ENCODE measurements at places on chromosomes 7 and 10. TPM values are rescaled to one million over a fixed set of nuclear protein-coding genes. Genes with fewer than 3 reads are reported as not detected.

- no peak overlapping the region for H3K4me3 ChIP-seq
- no peaks in the 10 kb centered on the region for H3K36me3 ChIP-seq
- no peak for DNase-seq
- H3K27me3 ChIP-seq = no peaks in the 10 kb centered on the region
Measured at GRCh38 chr7:12291870-12292269, 80.8 kb downstream of the TMEM106B start.

DNA sequence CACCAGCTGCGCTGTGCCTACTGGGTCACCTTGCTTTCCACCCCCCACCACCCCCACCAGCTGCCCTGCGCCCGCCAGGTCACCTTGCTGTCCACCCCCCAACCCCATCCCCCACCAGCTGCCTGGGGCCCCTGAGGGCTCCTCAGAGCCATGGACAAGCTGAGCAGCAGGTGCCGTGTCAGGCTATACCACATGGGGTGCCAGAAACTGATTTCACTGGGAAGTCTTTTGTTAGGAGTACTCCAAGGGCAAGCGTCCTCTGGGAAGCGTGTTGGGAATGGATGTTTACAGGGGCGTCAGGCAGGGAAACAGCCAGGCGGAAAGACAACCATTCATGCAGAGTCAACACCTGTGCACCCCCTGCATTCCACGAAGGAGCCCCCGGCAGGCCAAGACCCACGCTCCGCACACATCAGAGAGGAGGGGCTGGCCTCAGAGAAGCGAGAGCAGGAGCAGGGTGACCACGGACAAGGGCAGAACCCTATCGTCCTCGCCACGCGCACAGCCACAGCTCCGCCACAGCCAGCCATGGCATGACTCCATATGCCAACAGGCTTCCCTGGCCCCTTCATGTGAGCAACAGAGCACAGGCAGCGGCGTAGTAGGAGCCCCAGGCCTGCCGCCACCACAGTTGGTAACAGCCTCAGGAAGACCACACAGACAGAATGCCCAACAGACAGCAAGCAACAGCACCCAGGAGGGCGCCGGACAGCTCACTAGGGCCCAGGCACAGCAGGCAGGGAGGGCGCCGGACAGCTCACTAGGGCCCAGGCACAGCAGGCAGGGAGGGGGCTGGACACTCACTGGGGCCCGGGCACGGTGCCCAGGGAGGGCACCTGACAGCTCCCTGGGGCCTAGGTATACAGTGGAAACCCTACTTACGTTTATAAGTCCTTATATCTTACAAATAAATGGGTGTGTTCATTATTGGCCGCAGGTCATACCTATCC is 180.8 kb downstream of the MAD1L1 start:
- peaks cover 48% of the 10 kb centered on the region for H3K36me3 ChIP-seq
- H3K4me3 ChIP-seq = no peak overlapping the region
- peaks cover 45% of the 10 kb centered on the region for H3K4me1 ChIP-seq

DNA sequence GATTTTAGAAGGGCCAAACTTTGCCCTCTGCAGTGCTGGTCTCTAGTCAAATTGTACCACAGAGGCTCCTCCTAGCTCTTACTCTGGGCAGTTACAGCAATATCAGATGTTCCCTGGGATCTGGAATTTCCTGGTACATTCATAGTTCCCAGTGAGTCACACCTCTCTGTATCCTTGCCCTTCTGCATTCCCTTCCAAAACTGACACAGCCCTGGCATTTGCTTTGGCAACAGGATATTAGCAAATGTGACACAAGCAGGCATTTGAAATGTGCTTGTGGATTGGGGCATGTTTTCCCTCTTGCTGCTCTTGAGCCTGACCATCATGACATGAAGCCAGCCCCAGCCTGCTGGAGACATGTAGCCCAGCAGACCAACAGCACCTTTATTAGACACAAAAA is 284.7 kb upstream of the AKR1E2 start:
- no peak overlapping the region for H3K27ac ChIP-seq
- H3K4me3 ChIP-seq = no peak overlapping the region
- H3K4me1 ChIP-seq = no peaks in the 10 kb centered on the region
- no peaks in the 10 kb centered on the region for H3K27me3 ChIP-seq
- no peaks in the 10 kb centered on the region for H3K36me3 ChIP-seq

- H3K4me1 ChIP-seq = no peaks in the 10 kb centered on the region
- H3K27ac ChIP-seq = peak overlapping the region; percentile 37
- DNase-seq = no peak
- H3K27me3 ChIP-seq = no peaks in the 10 kb centered on the region
- no peak overlapping the region for H3K4me3 ChIP-seq
Measured at GRCh38 chr7:134866617-134867016, 87.2 kb downstream of the CALD1 start.

DNA sequence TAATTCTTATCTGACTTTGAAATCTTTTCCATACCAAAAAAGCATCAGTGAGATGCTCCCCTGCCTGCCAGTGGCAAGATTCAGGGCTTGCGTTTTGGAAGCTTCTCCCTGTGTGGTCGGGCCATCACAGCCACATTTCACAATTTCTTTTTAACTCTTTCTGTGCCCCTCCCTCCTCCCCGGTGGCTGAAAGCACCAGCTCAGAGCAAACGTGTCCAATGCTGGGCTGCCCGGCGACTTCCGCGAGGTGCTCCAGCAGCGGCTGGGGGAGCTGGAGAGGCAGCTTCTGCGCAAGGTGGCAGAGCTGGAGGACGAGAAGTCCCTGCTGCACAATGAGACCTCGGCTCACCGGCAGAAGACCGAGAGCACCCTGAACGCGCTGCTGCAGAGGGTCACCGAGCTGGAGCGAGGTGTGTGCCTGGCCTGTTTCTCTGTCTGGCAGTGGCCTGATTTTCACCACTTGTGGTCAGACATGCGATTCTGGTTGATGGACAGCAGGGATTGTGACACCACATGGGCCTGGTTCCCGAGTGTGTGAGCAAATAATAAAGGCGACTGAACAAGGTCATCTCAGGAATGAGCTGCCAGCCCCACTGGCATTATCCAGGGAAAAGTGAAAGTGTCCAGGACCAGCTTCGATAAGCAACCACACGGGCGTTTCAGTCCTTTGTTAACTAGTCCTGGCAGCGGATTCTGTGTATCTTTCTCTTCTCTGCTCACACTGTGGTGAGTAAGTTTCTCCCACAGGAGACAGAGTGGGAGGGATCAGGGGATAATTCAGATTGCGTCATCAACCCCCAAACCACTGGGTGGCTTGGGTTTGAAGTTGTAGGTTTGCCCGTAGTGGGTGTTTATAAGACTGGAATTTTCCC is 2.6 kb downstream of the NPTX2 start:
- peaks cover 47% of the 10 kb centered on the region for H3K4me1 ChIP-seq
- peak overlapping the region; percentile 14 for H3K4me3 ChIP-seq
- no peak overlapping the region for H3K27ac ChIP-seq
- peak; percentile 75 for DNase-seq
- H3K36me3 ChIP-seq = peaks cover 15% of the 10 kb centered on the region

DNA sequence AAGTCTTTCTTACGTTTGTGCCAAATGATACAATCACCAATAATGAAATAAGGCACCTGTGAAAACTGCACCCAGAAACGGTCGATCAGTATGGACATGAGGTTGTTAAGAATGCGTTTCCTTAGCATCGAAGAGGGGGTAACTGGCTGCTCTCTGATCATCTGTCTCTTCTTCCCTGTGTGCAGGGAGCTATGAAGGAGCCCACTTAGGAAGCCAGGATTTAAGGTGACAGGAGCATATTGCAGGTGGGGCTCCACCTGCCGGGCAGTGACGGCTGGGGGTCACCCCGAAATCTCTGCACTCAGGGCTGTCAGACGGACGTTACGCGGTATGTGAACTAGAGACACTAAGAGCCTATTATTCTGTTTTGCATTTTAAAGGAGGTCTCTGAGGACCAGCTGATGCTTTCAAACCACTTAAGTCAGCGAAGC is 64.5 kb downstream of the CARD11 start:
- peaks cover 3% of the 10 kb centered on the region for H3K27me3 ChIP-seq
- peaks cover 23% of the 10 kb centered on the region for H3K4me1 ChIP-seq

DNA sequence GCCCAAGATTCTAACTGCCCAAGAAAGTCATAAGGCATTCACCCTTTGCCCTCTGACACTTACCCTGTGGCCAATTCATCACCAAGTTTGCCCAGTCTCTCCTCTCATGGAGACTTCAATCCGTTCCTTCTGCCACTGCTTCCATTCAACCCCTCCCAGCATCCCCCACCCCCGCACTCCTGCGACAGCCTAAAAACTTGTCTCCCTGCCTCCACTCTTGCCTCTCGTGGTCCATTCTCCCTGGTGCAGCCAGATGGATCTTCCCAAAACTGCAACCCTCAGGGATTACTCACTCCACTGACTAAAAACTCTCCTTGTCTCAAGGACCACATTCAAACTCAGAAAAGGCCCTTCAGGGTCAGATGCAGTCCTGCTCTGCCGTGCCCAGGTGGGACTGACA is 32.3 kb upstream of the PLXNA4 start:
- no peaks in the 10 kb centered on the region for H3K36me3 ChIP-seq
- DNase-seq = no peak

DNA sequence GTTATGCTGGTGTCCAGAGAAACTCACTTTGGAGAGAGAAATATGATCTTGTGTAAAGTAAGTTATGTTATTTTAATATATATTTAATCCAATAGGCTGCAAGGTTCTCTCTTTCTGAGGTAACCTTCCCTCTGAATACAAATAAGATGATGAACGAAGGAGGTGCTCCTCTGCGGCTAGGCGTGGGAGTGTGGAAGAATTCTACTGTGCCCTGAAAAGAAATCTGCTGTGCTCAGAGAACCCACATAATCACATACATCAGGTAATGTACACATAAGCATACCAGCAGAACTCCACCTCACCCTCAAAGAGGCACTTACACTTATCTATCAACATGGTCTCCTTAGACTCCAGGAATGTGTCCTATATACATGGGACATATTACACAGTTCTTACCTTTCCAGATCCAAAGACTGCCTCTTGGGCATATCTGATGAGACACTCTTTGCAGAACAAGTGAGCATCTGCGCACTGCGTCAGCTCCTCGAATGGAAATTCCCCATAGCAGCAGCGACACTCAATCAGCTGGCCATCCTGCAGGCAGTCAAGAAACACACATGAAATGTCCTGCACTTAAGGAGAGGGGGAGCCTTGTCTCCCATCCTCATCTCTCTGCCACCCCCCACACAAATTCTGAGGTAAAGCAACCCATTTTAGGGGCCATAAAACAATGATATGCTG is 66.7 kb downstream of the RNF216 start:
- H3K36me3 ChIP-seq = peaks cover 52% of the 10 kb centered on the region
- no peak overlapping the region for H3K27ac ChIP-seq
- no peaks in the 10 kb centered on the region for H3K27me3 ChIP-seq
- no peaks in the 10 kb centered on the region for H3K4me1 ChIP-seq
- H3K4me3 ChIP-seq = no peak overlapping the region

DNA sequence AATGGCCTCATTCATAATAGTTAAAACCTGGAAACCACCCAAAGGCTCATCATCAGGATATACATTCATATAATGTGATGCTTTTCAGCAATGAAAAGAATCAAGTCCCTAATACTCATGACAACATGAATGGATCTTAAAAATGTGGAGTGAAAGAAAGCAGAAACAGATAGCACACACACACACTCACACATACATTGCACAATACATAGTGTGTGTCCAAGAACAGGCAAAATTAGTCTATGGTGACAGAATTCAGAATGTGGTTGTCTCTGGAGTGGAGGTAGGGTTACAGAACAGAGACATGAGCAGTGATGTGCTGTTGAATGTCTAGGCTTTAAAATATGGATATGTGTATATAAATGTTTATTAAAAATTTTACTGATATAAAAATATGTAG is 419.9 kb upstream of the PCDH15 start:
- H3K4me3 ChIP-seq = no peak overlapping the region
- H3K4me1 ChIP-seq = no peaks in the 10 kb centered on the region
- DNase-seq = no peak
- no peaks in the 10 kb centered on the region for H3K27me3 ChIP-seq
- H3K27ac ChIP-seq = no peak overlapping the region
- H3K36me3 ChIP-seq = no peaks in the 10 kb centered on the region

GRCh38 chr10:70558295-70558694 is 44.2 kb downstream of the PRF1 start:
- H3K36me3 ChIP-seq = peaks cover 16% of the 10 kb centered on the region
- no peak overlapping the region for H3K27ac ChIP-seq
- no peak for DNase-seq
- no peaks in the 10 kb centered on the region for H3K27me3 ChIP-seq

DNA sequence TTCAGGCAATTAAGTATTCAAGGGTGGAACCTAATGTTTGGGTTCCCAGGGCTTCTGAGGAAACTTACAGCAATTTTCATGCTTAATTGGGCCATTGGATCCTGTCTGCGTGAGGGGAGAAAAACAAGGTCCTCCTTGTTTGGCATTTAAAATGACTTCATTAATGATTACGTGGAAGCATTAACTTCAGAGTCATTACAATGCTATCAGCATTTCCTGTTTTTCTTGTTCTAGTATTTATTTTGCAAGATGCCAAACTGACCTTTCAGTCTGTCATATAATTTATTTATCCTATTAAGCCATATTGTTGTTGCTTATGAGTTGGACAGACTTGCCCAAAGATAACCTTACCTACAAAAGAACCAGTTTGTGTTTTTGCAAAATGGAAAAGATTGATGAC is 324.1 kb upstream of the LRRN3 start:
- DNase-seq = no peak
- no peak overlapping the region for H3K27ac ChIP-seq
- H3K4me3 ChIP-seq = no peak overlapping the region
- H3K4me1 ChIP-seq = no peaks in the 10 kb centered on the region
- no peaks in the 10 kb centered on the region for H3K36me3 ChIP-seq

GRCh38 chr10:70250961-70251680 is 17.9 kb upstream of the PPA1 start:
- no peak for DNase-seq
- no peak overlapping the region for H3K4me3 ChIP-seq

GRCh38 chr10:105342606-105343005 is 701.5 kb downstream of the SORCS3 start:
- H3K4me3 ChIP-seq = no peak overlapping the region
- no peak overlapping the region for H3K27ac ChIP-seq
- DNase-seq = no peak
- no peaks in the 10 kb centered on the region for H3K27me3 ChIP-seq
- H3K36me3 ChIP-seq = no peaks in the 10 kb centered on the region

DNA sequence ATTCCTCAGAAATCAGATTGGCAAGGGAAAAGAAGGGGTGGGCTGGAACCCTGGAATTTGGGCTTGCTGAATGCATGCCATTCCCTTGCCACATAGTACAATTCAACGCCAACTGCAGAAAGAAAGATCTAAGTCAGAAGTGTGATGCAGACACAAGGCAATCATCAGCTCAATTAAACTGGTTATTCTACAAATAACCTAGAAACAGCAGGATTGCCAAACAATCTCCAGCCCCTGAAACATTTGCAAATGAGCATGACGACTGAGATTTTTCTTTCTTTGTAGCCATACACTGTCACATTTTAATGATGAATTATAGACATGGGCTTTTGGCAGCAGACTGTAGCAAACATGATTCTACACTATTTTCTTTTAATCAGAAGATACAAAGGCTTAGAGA is 16.5 kb upstream of the CREB5 start:
- H3K27ac ChIP-seq = no peak overlapping the region
- H3K36me3 ChIP-seq = no peaks in the 10 kb centered on the region
- H3K4me1 ChIP-seq = no peaks in the 10 kb centered on the region
- DNase-seq = no peak
- no peak overlapping the region for H3K4me3 ChIP-seq

The OPALIN gene
- total RNA-seq = 0.88 TPM

The SLIT1 gene
- total RNA-seq = 37.1 TPM

The NPSR1 gene
- 0.59 TPM for total RNA-seq

The TRIL gene
- total RNA-seq = 17.4 TPM

The CLCN1 gene
- 0.28 TPM for total RNA-seq

Data from spinal cord (tissue), 10 donors.